Left kidney (tissue), 8 donors: ENCODE measurements at places on chromosomes 2 and 18. TPM values are rescaled to one million over a fixed set of nuclear protein-coding genes. Genes with fewer than 3 reads are reported as not detected.

Gene NEU2
- not detected for polyA plus RNA-seq

GRCh38 chr2:168181825-168182224, 65.6 kb downstream of the STK39 start:
- no peak for DNase-seq

Gene EIF4E2
- 105 TPM for polyA plus RNA-seq

- no peak for DNase-seq
These were observed 45.6 kb upstream of the ANKRD44 start for GRCh38 chr2:197356136-197356535.

DNA sequence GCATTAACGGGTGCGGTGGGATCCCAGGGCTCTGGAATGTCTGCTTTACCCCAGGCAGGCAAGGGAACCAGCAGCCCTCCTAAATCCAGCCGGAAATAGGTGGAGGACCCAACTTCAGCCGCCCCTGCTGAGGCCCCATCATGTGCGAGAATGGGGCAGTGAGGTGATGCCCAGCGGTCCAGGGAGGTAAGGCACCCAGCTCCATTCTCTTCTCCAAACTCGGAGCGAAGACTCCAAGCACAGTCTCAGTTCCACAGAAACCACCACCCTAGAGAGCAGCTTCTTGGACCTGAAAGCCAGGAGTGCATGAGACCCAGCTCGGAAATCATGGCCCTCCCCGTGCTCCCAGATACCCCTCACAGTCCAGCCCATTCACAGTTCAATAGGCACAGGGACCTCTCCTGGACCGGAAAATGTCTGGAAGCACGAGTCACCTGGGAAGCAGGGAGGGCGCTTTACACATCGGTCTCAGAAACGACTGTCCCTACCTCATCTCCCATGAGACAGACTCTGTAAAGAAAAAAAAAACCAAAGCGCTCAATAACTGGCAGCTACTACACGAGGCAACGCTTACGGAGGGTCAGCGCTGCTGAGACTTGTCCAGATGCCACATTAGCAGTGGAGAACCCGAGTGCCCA, 2.0 kb downstream of the SDC1 start:
- DNase-seq = no peak

Gene GALNT13
- polyA plus RNA-seq = 2.8 TPM

DNA sequence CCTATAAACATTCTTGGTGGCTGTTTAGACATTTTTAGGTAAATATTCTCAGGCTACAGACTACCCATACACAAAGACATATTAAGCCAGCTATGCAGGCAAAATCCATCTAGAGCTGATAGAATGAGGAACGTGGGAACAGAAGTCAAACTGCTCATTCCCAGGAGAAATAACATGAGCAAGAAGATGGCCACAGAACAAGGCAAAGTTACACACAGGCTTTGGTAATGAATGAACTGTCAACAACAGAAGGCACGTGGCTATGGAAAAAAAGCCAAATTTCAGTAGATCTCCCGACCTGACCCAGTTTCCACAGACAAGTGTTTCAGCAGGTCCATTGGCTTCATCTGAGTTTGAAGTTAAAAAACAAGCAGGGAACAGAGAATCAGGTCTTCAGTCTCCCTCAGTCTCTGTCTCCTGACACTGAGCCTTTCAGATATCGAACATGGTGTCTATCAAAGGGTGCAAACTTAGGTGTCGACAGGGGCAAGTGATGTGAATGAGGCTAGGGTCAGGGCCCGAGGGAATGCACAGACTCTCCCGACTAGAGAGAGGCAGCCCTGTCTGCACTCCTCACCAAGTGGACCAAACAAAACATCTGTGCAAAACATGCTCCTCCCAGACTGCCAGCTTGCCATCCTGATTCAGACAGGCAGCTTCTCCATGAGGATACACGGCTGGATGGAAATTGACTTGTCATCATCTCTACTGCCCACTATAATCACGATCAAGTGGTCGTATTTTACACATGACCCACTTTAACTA, 25.9 kb downstream of the SIGLEC15 start:
- DNase-seq = no peak
